ENCODE measurements at places on chromosomes 5 and 9.
A peak's percentile ranks its signal among the peaks of the same experiment; 100 is the strongest.

DNA sequence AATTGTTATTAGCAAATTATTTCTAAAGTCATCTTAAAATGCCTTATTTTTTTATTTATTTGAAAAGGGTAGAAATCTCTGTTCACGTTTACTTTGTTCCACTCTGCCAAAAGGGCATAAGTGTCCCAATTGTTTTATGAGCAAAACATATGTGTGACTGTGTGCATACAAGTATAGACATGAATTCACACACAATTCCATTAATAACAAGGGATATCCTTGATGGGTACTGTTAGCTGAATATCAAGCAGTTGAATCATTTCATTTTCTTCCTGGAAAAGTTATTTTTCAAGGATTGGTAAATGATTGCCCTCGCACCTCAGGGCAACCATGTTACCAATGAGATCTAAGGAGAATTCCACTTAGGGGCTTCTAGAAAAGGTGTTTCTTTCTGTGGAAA lies 92.1 kb upstream of the TAF11L2 start:
- DNase-seq = no peak

DNA sequence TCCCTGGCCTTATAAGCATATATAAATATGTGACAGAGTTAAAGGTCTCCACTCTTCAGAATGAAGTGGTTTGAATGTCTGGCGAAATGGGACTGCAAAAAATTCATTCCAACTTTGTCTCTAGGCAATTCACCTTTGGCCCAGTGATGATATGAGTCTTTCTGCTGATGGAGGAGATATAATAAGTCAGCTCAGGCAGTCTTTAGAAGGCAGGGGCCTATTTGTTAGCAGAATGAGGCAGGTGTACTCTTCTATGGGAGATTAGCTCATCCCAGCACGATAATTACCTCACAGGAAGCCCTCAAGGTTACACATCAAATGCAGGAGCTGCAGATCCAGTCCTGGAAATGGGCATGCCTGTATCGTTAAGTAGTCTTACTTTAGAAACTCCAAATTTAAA lies 300.5 kb downstream of the NR2F1-AS1 start:
- no peak for DNase-seq

GRCh38 chr9:133888809-133889491 lies 103.2 kb downstream of the VAV2 start:
- DNase-seq = no peak

DNA sequence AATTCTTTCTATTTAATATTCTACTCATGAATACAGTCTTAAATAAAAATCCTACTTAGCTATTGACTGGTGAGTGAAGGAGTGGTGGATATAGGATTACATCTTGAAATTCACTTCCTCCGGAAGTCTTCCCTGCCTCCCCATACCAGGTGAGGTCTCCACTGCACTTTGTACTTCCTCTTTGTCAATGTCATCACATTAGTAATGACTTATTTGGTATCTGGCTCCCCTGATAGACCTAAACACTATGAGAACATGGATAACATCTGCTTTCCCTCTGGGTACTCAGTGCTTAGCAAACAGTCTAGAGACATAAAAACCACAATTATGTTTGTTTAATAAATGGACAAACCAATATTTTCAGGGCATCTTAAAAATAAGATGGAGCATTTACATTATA lies 532.1 kb downstream of the PDE4D start:
- no peak for DNase-seq

- DNase-seq = no peak
Measured at GRCh38 chr9:121771418-121771817, 120.0 kb downstream of the DAB2IP start.

GRCh38 chr5:153964880-153965645 lies 73.6 kb downstream of the FAM114A2 start:
- DNase-seq = peak; percentile 61

DNA sequence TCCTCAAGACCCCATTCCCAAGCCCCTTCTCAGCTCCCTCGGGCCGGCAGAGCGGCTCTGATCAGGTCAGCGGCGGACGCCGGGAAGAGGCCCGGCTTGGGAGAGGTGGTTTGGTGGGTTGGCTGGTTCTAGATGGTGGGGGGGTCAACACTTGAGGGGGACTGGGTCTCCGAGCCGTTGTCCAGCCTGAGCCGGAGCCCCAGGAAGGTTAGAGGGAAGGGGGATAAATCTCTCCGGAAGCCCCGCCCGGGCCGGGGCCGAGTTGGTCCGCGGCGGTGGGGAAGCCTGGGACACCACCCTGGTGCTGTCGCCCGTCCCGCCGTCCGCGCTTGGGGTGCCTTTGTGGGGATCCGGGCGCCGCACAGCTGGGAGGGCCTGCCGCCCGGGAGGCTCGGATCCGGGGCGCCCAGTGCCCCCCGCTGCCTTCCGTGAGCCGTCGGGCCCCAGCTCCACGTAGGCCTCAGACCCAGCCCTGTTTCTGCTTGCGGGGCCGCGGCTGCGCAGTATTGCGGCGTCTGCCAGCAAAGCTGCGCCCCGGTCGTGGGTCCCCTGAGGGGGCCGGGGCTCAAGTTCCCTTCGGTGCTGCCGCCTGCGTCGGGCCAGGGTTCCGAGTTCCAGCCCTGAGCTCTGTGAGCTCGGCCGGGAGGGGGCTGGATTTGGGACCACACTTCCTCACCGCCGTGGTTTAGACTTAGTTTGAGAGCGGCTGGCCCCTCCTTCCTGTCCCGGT lies 542 bp upstream of the TRIM52 start:
- peak; percentile 69 for DNase-seq

DNA sequence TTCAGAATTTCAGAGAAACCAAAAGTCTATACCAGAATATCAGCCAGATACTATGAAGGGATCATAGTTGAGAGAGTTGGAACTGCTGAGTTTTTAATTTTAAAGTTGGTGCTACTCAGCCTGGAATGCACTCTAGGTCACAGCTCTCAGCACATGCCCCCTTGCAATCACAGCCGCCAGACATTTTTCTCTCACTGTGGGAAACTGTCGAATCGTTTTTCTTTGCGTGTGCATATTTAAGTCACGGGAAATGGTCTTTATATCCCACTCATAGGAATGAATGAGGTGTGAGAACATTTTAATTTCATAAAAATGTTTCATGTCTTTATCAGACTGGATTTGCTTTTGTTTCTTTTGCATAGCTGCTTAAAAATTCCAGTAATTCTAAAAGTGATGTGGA lies 12.2 kb upstream of the SPDL1 start:
- DNase-seq = no peak

DNA sequence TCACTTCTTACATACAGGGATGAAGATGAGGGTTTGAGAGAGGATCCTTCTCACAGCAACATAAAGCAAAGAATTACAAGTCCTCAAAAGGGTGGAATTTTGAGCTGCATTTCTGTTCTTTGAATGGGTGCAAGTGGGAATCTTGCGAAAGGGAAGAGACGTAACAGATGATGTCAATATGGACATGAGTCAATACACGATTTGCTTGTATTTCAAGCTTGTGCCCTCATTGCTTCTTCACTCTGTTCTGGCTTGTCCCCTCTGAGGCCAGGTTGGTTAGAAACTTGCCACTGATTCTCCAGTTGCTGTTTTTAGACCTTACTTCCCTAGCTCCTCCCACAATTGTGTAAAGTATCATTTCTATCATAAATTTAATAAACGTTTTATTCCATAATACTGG lies 104.8 kb upstream of the CLINT1 start:
- DNase-seq = peak; percentile 48

GRCh38 chr5:90289837-90290236 lies 119.7 kb downstream of the CETN3 start:
- no peak for DNase-seq

DNA sequence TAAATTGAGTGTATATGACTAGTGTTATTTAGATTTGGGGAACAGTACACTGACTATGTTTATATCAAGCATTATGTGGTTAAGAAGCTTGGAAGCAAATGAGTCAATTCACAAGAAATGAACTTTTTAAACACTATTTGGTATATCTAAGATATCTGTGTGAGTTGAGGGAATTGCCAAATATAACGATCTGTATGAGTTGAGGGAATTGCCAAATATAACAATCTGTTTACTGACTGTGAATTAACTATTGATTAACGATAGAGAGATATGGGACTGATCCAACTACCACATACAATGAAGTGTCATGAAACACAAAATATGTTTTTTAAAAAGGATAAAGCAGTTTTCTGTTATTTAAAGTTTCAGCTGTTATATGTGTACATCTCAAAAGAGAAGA lies 301.4 kb downstream of the TENT4A start:
- DNase-seq = no peak

- DNase-seq = peak; percentile 67
Measured at GRCh38 chr5:157273131-157273556, 7.2 kb downstream of the CYFIP2 start.

DNA sequence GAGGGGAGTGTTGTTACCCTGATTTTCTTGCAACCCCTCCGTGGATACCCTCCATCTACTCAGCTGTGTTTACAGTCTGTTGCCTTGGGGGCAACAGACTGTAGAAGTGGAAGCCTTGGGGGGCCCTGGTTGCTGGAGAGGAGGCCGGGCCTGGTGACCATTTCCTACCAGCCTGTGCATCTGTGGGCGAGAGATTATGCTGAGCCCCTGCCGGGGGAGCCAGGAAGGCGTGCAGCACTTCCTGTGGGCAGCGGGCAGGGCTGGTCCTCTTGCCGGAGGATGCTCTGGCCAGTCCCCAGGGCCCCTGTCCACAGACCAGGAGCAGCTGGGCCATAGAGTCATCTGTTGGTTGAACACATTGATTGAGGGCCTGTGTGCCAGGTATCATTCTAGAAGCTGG lies 11.1 kb downstream of the ERGIC1 start:
- no peak for DNase-seq

DNA sequence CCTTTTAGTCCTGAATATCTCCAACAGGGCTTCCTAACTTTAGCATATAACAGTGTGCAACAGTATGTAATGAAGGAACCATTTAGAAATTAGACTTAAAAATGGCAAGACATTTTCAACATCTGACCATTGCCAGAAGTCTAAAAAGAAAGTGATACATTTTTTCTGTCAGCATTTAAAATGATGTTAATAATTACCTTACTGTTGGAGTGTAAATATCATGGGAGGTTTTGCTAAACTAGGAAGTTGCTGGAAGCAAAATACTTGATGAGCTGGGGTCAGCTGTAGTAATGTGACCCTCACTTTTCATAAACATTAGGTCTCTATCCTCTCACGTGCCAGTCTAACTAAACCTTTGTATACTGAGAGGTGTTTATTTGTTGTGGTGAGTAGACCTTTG lies 68.8 kb downstream of the NTRK2 start:
- no peak for DNase-seq

- DNase-seq = no peak
Measured at GRCh38 chr5:112697322-112697721, 40.4 kb upstream of the APC start.

GRCh38 chr5:176908675-176909368 lies 9.7 kb upstream of the HK3 start:
- peak; percentile 60 for DNase-seq

- DNase-seq = no peak
Measured at GRCh38 chr5:128626536-128627090, 88.6 kb upstream of the FBN2 start.

DNA sequence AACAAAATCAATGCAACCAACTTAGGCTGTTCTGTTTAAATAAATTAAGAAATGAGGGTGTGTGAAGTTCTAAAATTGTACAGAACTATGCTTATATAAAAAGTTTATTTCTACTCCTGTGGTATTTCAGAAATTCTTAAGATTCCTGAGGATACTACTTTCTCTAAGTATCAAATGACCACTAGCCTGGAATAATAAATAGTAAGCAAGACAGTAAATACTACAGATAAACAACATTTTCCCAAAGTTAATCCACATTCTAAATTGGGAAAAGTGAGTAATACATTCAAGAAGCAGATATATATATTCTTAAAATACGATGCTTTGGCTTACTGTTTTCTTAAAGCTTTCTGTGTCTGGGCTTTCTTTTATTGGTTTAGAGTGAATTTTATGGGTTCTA lies 29.5 kb downstream of the CCNH start:
- no peak for DNase-seq

DNA sequence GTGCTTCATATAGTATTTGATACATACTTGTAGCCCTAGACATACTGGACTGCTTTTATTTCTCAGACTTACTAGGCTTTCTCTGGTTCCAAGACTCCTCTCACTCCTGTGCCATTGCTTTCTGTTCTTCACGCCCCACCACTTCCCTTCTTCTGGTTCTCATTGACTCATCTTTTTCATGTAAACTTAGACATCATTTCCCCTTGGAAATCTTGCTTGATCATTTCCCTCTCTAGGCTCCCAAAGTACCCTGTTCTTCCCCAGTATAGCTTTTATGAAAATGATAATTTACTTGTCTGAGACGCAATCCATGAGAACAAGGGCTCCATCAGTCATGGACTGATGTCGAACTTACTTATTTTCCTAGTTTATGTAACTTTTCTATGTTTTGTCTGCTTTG lies 83.5 kb downstream of the TLR4 start:
- peak; percentile 88 for DNase-seq

- no peak for DNase-seq
Measured at GRCh38 chr9:129548571-129549135, 72.2 kb downstream of the C9orf50 start.

- peak; percentile 6 for DNase-seq
Measured at GRCh38 chr5:111859533-111860270, 102.7 kb upstream of the NREP start.

DNA sequence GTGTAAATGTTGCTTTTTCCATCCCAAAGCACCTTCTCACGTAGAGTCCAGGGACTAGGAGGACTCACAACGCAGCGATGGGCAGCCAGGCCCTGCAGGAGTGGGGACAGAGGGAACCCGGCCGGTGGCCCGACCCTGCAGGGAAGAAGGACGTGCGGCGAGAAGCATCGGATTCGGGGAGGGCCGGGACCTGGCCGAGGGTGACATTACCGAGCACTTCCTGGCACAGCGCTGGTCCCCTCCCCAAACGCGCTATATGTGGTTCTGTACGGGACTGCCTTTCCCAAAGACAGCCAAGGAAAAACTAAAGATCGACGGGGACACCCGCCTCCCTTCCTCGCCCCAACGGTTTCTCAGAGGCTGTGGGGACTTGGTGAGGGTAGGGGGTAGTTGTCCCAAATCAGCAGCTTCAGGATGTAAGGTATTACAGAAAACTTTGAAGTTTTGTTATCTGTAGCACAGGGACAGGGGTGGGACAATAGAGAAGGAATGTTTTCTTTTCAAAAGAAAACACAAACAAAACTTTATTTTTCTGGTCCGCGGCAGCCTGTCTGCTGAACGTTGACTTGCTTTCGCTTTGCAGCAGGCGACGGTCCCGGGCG lies 887 bp upstream of the MAP3K1 start:
- peak; percentile 69 for DNase-seq

DNA sequence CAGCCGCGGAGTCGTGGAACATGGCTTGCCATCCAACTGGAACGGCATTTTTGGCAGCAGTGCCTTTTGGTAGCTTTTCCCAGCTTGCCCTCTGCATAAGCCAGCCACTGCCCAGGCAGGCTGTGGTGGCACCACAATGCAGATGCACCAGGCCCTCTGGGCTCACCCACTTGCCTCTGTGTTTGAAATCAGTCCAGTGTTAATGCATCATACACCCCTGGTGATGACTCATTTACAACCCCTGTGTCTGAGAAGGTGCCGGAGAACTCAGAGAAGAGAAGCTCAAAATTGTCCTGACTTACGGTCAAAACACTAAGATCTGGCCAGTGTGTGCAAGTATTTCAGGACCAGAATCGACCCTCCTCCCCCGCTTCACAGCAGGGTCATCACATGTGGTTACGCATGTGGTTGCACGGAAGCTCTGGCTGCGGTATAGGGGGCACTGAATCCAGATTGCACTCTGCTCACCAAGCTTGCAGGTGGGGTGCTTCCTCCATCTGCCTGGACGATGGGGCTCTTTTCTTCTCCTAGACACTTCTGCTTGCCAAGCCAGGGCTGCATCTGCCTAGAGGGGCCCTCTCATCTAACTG lies 66.5 kb upstream of the SMIM15 start:
- peak; percentile 9 for DNase-seq

GRCh38 chr5:145984072-145984471 lies 47.7 kb downstream of the SH3RF2 start:
- peak; percentile 89 for DNase-seq
